Adrenal gland (tissue), 19 donors: ENCODE measurements at places on chromosomes 2 and 18. TPM values are rescaled to one million over a fixed set of nuclear protein-coding genes. Genes with fewer than 3 reads are reported as not detected.

DNA sequence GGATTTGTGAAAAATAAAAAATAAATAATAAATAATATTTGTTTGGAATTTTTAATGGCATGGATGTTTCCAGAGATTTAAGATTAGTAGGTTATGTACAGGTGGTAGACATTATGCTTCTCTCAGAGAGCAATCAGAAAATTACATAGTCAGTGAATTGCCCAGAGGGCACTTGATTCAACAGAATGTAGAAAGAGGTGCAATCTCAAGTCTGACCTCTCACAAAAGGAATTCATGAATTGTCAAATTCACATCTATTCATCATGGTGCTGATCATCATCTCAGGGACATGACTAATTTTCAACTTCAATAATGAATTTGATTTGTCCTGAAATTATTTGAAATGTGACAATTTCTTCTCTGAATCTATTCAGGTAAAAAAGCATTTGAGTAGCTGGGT is 172.5 kb downstream of the PDE11A start:
- H3K27me3 ChIP-seq: no peaks in the 10 kb centered on the region
- no peaks in the 10 kb centered on the region for H3K4me1 ChIP-seq
- DNase-seq: no peak

Gene KRTCAP3
- 4.6 TPM for total RNA-seq

DNA sequence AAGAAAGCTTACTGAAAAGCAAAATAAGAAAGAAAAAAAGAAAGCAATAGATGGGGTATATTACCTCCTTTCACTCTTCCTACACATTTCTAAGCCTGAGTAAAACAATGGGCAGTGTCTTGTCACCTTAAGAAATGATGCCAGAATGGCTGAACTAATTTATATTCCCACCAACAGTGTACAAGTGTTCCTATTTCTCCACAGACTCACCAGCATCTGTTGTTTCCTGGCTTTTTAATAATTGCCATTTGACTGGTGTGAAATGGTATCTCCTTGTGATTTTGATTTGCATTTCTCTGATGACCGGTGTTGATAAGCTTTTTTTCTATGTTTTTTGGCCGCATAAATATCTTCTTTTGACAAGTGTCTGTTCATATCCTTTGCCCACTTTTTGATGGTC is 98.4 kb downstream of the SPHKAP start:
- H3K36me3 ChIP-seq: no peaks in the 10 kb centered on the region
- H3K27me3 ChIP-seq: no peaks in the 10 kb centered on the region
- DNase-seq: no peak

DNA sequence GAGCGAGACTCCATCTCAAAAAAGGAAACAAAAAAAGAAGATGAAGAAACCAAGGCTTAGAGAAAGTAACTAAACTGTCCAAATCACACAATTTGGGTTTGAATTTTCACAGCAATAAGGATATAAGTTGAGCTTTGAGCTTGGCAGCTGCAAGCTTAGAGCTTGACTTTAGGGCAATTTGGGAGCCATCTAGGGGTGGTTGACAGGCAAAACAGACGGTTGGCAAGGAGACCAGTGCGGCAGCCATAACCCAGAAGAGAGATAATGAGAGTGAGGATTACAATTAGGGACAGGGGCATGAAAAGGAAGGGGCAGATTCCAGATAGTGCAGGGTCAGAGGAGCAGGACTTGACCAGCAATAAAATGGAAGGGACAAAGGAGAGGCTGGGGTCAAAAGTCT is 382.2 kb upstream of the HNRNPA3 start:
- H3K27ac ChIP-seq: no peak overlapping the region
- H3K36me3 ChIP-seq: no peaks in the 10 kb centered on the region
- DNase-seq: no peak
- no peaks in the 10 kb centered on the region for H3K4me1 ChIP-seq
- H3K27me3 ChIP-seq: no peaks in the 10 kb centered on the region

- H3K36me3 ChIP-seq: no peaks in the 10 kb centered on the region
- no peaks in the 10 kb centered on the region for H3K4me1 ChIP-seq
- H3K27ac ChIP-seq: no peak overlapping the region
- H3K4me3 ChIP-seq: no peak overlapping the region
Observed at GRCh38 chr18:22488554-22488953, 70.8 kb upstream of the CTAGE1 start.

- no peaks in the 10 kb centered on the region for H3K36me3 ChIP-seq
- no peaks in the 10 kb centered on the region for H3K27me3 ChIP-seq
- no peak overlapping the region for H3K27ac ChIP-seq
- no peak overlapping the region for H3K4me3 ChIP-seq
- peaks cover 7% of the 10 kb centered on the region for H3K4me1 ChIP-seq
- DNase-seq: no peak
Observed at GRCh38 chr18:36757991-36758390, 70.8 kb downstream of the TPGS2 start.

DNA sequence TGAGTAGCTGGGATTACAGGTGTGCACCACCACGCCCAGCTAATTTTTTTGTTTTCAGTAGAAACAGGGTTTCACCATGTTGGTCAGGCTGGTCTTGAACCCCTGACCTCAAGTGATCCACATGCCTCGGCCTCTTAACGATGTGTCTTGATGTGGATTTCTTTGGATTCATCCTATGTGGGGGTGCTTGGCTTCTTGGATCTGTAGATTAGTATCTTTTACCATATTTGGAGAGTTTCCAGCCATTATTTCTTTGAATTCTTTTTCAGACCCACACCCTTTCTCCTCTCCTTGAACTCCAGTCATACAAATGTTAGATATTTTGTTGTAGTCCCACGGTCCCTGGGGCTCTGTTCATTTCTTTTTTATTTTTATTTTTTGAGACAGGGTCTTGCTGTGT is 6.8 kb upstream of the TOGARAM2 start:
- H3K4me3 ChIP-seq: no peak overlapping the region
- no peak for DNase-seq
- H3K4me1 ChIP-seq: no peaks in the 10 kb centered on the region
- no peak overlapping the region for H3K27ac ChIP-seq

Gene PPM1G
- 51.7 TPM for total RNA-seq

DNA sequence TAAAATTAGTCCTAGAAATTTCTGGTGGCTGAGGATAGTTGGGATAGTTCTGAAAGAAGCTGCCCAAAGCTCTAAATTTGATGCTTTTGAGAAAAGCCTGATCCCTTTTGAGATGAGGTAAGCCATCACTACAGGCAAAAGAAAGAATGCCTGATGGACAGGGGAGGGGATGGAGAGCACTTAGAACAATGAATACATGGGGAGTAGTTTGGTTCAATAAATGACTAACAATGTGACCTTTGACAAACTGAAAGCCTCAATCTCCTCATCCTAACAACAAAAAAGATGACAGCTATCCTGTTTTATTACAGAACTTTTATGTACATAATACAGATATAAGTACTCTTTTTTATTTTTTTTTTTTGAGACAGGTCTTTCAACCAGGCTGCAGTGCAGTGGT is 42.7 kb downstream of the GFPT1 start:
- no peak overlapping the region for H3K4me3 ChIP-seq
- no peak for DNase-seq
- H3K36me3 ChIP-seq: no peaks in the 10 kb centered on the region
- no peaks in the 10 kb centered on the region for H3K27me3 ChIP-seq
- H3K4me1 ChIP-seq: peaks cover 14% of the 10 kb centered on the region
- no peak overlapping the region for H3K27ac ChIP-seq

DNA sequence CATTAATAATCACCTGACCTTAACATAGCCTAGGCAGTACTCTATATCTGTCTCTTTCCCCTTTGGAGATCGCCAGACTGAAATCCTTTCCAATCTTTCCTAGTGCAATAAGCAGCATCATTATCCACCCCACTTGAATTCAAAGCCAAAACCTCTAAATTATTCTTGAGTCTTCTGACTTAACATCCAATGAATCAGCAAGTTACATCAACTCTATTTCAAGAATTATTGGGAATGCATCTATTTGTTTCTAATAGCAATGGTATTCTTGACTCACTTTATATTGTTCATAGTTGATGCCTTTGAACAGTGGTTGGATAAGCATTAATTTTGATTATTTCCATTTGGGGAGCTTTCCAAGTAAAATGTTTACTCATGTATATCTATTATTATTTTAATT is 144.8 kb downstream of the ZNF804A start:
- no peaks in the 10 kb centered on the region for H3K27me3 ChIP-seq
- no peaks in the 10 kb centered on the region for H3K4me1 ChIP-seq
- H3K4me3 ChIP-seq: no peak overlapping the region
- H3K36me3 ChIP-seq: no peaks in the 10 kb centered on the region
- H3K27ac ChIP-seq: no peak overlapping the region

- no peak overlapping the region for H3K27ac ChIP-seq
- H3K4me3 ChIP-seq: no peak overlapping the region
- no peaks in the 10 kb centered on the region for H3K36me3 ChIP-seq
- H3K27me3 ChIP-seq: no peaks in the 10 kb centered on the region
- peaks cover 30% of the 10 kb centered on the region for H3K4me1 ChIP-seq
Observed at GRCh38 chr2:111896024-111896423, 2.4 kb upstream of the MERTK start.
